Vagina (tissue), 2 donors: ENCODE measurements at places on chromosomes 6 and 20.

- DNase-seq: no peak
Observed at GRCh38 chr6:19812512-19813119, 24.6 kb upstream of the ID4 start.

DNA sequence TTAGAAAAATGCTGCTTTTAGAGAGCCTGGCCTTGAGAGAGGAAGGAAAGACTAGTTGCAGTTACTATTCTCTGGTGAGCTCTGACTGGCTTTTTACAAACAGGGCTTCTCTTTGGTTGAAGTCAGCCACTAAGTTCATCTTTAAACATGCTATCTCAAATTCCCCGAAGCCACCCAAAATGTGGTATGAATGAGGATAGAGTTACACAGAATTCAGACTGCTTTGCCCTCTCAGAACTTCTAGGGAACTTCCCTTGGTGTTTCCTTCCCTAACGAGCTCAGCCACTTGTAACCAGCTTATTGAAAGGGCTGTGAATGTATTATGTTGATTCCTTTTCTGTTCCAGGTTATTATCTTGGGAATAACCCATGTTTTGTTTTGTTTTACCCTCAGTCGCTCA, 73.5 kb downstream of the EFHC1 start:
- no peak for DNase-seq

GRCh38 chr6:116268589-116269293, 11.0 kb downstream of the TSPYL1 start:
- DNase-seq: no peak

DNA sequence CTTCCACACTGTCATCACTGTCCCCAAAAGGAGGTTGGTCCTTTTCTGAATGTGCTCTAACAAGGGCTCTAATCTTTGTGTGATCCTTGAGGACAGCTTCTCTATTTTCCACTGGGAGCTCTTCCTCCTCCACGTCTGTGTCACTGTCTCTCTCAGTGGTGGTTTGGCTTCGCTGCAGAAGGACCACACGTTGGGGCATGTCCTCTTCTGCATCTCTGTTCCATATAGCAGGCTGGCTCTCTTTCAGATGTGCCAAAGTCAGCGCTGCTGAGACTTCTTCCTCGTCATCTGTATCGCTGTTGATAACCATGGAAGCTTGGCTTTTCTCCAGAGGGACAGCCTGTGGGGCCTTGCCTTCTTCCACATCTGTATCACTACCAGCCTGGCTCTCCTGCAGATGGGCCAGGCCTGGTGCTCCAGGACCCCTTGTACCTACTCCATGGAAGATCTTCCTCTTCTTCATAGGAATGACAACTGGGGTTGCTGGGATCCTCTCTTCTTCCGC, 4.6 kb downstream of the MDC1 start:
- no peak for DNase-seq

- DNase-seq: no peak
Observed at GRCh38 chr20:61749406-61750075, 316.1 kb downstream of the TAF4 start.

DNA sequence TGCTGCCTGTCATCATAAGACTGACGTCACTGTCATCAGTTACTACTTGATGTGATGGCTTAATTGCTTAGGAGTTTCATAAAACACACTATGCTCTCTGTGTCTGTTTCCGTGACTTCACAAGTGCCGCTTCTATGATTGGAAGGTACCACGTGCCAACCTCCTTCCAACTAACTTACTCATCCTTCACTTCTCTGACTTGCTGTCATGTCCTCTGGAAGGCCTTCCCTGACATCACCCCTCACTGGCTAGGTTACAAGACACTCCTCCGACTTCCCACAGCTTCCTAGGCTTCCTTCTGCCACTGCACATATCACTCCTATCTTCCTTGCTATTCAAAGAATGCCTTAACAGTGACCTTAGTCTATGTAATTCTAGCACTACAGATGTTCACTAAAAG, 20.4 kb downstream of the SERINC3 start:
- no peak for DNase-seq

DNA sequence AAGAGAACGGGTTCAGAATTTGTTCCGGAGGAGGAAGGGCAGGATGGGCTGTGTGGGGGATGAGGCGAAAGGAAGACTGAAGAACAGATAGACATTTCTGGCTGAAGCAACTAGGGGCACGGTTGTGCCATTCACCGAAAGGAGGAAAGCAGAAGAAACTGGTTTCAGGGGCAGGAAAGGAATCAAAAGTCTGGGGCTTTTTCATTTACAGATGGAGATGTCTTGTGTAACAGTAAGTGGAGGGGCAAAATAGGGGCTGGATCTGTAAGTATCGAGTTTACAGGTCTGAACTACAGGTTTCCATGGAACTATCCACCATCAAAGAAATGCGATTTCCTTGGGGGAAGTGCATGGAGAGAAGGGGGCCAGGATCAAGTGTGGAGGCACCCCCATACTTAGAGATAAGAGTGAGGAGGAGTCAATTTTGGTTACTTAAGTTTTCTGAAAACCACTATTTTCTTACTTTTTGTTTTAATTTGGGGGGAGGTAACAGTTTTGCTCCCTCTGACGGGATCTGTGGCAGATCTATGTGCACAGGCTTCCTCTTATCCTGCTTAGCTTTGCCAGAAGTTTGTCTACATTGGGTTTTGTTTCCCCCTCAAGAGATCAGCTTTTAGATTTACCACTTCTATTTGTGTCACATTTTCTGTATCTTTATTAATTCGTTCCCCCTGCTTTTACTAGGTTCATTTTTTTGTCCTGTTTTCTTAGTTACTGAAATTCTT, 120.1 kb downstream of the SLC23A2 start:
- DNase-seq: no peak

DNA sequence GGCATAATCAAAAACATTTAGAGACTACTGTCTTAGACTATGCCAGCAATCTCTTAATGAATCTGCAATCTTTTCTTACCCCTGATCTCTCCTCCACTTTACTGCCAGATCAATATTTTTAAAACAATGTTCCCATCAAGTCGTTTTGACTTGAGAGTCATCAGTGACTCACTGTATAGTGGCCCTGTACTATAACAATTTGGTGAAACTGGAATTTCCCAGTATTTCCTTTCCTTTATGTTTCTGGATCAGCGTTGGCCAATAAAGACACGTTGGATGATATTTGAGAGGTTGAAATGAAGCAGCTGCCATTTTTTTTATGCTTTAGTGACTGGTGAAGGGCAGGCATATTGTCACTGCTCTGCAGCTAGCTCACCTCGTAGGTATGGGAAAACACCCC, 10.1 kb upstream of the SMIM13 start:
- DNase-seq: no peak

- no peak for DNase-seq
Observed at GRCh38 chr6:109715616-109716015, 24.5 kb downstream of the FIG4 start.

- DNase-seq: no peak
Observed at GRCh38 chr6:138012682-138013081, 94.5 kb downstream of the PERP start.

- no peak for DNase-seq
Observed at GRCh38 chr6:124699038-124699437, 263.2 kb upstream of the RNF217 start.

DNA sequence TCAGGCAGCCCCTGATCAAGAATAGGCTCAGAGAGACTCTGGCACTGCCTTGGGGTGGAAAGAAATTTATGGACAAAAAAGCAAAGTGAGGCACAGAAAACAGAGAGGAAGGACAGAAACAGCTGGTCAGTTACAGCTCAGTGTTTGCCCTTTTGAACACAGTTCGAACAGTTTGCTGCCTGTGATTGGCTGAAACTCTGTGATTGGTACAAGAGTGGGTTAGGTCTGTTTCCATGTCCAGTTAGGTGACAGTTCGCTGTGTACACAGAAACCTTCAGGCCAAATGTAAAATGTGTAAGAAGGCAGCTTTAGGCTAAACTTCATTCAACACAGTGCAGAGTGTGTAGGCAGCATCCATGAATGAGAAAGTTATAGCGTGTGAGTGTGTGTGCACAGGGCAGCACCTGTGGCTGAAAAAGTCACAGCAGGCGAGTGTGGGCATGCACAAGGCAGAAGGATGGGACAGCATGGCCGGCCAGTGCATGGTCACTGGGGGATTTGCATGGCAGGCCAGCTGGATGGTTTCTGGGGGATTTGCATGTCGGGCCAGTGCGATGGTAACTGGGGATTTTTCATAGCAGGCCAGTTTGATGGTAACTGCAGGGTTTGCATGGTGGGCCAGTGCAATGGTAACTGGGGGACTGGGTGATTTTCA, 75.4 kb upstream of the FRMD1 start:
- DNase-seq: peak; percentile 90

DNA sequence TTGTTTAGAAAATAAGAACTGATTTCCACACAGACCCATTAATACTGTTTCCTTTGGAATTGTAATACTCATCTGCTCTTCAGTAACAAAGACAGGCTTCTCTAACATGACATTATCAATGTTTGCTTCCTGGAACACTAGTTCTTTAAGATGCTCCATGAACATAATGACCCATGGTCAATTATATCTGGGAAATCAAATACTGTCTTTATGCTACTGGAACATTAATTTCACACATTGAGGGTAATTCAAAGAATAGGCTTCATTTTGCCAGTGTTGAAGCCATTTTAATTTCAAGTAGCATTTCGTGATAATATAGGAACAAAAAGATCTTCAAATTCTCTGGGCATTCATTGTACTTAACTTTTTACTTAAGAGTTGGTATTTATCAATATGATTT, 80.9 kb downstream of the OPN5 start:
- no peak for DNase-seq

DNA sequence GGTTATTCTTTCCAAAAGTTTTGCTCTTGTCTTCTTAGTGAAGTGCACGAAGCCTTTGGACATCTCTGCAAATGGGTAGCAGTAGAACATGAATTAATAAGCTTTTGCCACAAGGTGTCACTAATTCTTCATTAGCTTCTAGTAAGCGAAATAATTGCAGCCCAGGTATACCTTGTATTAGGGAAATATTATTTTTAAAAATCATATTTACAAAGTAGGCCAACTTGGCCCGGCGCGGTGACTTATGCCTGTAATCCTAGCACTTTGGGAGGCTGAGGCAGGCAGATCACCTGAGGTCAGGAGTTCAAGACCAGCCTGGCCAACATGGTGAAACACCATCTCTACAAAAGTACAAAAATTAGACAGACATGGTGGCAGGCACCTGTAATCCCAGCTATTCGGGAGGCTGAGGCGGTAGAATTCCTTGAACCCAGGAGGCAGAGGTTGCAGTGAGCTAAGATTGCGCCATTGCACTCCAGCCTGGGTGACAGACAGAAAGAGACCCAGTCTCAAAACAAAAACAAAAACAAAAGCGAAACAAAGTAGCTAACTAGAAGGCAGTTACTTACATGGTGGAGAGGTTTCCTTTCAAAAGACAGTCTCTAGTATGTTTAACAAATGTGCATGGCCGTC, 8.8 kb upstream of the RSPH3 start:
- no peak for DNase-seq

DNA sequence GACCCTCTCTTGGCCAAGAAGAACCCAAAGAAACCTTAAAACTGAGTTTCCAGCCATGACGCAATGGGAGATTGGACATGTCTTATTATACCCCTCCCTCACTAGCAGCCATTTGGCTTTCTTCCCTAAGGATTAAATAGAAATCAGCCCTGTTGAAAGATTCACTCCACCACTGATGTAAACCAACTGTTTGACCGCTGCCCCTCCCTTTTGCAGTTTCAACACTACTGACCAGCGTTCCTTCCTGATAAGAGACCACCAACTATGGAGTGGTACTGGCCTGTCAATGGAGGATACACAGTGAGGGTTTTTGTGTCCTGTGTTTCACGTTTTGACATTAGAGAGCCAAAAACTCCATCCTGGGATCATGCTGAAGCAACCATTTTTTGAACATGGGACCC, 53.2 kb upstream of the CD2AP start:
- DNase-seq: no peak

DNA sequence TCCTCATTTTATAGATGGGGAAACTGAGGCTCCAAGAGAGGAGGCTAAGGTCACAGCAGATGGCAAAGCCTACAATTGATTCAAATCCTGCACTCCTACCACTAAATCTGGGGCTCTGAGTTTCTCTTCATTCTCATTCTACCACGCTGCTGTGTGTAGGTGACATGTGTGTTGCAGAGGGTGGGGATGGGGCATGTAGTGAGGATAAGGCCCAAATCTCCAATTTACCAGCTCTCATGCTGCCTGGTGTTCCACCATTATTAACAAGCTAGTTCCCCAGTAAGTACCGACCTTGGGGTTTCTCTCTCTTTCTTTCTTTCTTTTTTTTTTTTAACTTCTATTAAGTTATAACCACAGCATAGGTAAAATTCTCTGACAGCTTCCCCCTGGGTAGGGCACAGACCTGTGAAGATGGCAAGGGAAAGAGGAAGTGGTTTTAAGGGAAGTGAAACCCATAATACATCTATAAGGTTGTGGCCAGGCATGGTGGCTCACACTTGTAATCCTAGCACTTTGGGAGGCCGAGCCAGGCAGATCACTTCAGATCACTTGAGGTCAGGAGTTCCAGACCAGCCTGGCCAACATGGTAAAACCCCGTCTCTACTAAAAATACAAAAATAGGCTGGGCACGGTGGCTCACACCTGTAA, 13.0 kb upstream of the MATN4 start:
- DNase-seq: no peak

DNA sequence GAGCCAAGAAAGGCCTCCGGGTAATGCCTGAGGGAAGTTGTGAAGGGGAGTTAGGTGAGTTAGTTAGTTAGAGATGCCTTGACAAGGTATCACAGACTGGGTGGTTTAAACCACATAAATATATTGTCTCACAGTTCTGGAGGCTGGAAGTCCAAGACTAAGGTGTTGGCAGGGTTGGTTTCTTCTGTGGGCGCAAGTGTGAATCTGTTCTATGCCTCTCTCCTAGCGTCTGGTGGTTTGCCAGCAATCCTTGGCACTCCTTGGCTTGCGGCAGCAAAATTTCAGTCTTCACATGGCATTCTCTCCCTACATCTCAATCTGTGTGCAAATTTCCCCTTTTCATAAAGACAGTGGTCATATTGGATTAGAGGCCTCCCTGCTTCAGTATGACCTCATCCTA, 29.7 kb upstream of the RANBP9 start:
- DNase-seq: no peak

DNA sequence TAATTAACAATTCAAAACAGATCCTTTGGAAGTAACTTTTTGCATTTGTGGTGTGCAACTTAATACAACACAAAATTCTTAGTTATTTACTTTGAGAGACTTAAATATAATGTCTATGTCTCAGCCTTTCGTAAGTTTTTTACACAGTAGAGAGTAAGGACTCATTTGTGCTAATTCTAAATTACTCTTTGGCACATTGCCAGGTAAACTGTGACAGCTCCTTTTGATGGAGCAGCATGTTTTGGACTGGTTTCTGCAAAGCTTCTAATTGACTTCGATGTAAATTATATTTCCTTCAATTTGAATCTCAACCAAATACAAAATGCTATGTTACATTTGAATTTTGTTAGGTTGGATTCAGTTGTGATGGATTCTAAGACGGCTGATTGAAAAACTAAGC, 450.7 kb upstream of the OPRM1 start:
- DNase-seq: no peak

DNA sequence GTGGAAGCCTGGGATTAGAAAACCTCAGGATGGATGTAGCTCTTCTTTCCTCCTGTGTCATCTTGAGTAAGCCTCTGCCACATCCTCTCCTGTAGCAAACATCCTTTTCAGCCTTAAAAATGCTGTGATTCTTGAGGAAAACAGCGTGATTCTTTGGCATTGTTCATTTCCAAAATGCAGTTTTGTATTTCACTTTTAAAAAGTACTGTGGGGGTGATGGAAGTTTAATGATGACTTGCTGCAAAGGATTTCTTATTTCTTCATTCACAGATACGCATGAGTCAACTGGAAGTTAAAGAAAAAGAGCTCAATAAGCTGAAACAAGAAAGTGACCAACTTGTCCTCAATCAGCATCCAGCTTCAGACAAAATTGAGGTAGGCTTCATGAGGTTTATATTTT, 23.9 kb upstream of the SNRNP48 start:
- no peak for DNase-seq
